ENCODE measurements at places on chromosomes 1 and 21.

DNA sequence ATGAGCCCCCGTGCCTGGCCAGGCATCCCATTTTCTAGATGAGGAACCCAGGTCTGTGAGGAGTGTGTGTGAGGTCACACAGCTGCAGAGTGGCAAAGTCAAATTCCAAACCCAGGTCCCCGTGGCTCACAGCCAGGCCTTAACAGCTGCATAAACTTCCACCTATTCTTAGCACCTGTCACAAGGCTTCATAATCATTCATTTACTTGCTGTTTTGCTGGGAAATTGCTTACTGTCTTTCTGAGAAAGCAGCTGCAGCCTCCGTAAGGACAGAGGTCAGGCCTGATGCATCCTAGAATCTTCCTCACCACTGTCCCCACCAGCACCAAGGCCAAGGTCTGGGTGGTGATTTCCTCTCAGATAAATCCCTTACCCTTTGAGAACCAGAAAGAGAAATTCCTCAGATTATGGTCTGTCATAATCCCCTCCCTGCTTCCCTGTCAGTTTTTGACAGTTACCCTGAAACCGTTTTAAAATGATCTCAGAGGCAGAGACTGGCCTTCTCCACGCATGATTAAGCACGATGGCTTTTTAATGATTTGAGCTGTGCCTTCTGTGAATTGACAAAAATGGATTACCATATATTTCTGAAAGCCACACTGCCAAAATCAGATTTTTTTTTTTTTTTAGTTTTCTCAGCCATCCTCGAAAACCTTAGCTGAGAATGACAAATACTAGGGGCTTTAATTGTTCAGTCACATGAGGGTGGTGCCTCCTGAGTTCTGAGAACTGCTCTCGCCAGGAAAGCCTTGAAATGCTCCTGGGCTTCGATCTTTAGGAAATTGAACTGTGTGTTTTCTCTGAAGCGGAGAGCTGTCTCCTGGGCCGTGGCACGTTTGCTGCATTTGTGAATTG lies 70.0 kb upstream of the SELENON start:
- DNase-seq, result no peak

DNA sequence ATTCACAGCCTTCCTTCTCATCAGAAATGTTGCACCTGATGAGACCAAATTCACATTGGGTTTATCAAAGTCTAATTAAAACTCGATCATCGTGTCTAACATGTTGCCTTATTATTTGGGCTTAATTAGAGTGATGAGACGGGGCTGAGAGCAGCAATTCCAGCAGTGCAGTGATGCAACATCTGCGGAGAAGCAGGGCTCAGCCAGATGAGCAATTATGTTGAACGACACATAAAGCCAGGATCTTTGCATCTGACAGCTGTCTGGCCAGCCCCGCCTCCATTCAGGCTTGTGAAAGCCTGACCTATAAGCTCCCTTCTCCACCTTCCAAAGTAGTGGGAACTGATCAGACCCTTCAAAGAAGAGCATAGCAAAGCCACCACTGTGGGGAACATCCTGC lies 109.8 kb downstream of the C1orf94 start:
- no peak for DNase-seq

DNA sequence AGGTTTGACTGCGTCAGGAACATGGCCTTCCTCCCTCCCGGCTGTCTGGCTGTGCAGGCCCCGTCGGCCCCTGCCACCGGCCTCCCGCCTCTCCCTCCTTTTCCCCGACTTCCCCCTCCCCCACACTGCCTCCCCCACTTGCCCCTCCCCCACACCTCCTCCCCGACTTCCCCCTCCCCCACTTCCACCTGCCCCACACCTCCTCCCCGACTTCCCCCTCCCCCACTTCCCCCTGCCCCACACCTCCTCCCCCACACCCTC lies 52.6 kb downstream of the SLC19A1 start:
- no peak for DNase-seq

DNA sequence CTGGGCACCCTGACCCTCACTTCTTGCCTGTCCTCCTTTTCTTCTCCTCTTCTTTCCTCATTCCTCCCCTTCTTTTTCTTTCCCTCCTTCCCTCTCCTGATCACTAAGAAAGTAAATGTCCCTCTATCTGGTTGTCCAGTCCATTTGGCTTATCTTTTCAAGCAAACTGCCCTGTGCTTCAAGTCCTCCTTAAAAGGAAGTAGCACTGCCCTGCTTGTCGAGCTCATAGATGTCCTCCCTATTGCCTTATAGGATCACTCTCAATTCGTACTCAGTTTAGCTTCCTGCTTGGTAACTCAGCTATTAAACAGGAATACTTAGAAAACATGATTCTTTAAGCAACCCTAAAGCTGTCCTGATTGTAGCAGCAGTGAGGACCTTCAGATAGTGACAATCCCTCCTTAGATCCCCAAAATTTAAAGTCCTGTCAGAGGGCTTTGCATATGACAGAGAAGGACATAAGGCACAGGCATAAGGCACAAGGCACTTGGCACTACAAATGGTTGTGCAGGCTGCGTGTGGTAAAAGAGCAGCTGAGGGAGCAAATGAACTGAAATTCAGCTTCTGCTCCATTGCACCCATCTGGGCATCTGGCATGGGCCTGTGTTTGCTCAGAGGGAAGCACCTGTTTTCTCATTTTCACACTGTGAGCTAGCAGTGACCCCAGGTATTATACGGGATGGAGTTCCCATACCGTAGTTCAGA lies 26.1 kb upstream of the SLAMF6 start:
- DNase-seq, result no peak

GRCh38 chr1:40897513-40897912 lies 35.4 kb upstream of the CITED4 start:
- no peak for DNase-seq

DNA sequence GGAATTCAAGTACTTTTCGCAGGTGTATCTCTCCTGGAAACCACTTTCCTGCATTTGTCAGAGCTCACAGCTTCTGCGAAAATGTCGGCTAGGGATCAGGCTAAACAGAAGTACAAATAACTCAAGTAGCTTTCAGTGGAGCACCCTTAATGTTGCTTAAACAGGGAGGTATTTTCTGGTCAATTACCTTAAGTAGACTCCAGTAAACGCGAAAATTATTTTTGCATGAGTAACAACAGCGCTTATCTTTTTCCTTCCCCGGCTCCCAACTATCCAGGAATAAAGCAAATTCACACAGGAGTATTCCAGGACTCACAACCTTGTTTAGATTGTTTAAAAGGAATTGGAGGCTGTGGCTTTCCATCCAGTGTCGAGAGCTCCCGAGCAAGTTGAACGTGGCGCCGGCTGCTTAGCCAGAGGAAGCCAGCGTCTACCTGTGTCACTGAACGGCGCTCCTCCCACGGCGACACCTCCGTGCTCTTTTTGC lies 7.3 kb upstream of the SIM2 start:
- DNase-seq, result no peak

DNA sequence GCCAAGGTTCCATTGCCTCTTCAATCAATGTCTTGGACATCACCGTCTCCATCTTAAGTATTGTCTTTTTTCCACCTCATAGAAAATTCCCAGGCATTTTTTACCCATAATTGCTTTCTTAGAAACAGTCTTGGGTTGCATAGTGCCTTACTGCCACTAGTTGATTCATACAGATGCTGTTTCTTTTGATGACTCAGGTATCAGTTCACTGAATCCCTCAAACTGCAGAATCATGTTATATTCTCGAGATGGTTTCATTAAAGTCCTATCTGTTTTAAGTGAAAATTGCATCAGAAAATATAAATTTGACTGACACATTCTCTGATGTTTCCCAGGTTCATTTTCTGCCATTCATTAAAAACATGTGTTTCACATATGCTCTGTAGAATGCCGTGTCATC lies 1489.1 kb downstream of the BRINP3 start:
- no peak for DNase-seq

DNA sequence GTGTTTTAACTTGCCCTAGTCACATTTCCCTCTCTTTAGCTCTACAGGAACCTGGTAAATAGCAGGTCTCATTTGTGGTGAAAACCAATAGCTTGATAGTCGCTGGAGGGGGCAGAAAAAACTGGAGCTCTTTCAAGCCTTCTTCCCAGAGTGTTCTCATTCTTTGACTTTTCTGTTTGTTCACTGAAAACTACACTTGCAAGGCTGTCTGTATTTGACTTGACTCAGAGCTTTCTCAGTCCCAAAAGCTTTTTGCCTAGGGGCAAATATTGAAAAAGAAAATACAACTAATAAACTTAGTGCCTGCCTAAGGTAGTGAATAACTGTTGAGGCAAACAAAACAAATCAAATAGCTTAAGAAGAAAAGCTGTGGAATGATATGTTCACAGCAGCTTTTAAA lies 217.1 kb upstream of the CHRM3 start:
- DNase-seq, result no peak

GRCh38 chr21:31354604-31355443 lies 10.8 kb upstream of the TIAM1 start:
- DNase-seq, result no peak

DNA sequence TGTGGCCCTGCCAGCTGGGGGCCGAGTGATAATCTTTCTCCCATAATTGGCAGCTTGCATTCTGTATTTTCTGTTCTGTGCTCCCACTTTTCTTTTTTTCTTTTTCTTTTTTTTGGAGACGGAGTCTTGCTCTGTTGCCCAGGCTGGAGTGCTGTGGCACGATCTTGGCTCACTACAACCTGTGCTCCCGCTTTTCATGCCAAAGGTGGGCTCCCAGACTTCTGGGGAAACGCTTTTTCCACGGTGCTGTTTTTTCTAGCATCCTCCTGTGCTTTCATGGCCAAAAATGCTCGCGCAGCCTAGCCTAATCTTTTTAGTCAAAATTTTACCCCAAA lies 585 bp upstream of the AHCTF1 start:
- DNase-seq, result no peak

- DNase-seq, result no peak
Observed at GRCh38 chr1:232891656-232892317, 58.6 kb upstream of the NTPCR start.

- peak; percentile 21 for DNase-seq
Observed at GRCh38 chr1:237759377-237759776, 131.3 kb downstream of the ZP4 start.

GRCh38 chr1:206563367-206564207 lies 48.7 kb downstream of the EIF2D start:
- DNase-seq, result no peak

DNA sequence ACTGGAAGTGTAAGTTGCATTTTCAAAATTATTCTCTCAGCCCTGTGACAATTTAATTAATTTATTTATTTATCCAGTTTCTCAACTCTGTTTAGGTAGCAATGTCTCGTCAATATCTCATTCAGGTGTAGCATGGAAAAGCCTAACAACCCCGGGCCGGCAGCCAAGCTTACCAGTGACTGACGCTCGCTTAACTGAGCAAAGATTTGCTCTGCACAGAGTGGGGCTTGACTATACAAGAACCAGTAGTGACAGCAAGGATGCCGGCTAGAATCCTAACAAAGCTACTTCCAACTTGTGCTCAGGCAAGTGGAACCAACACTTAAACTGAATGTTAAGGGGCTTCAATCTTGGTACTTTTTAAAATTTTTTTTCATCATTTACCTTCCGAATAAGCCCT lies 80.9 kb upstream of the ESRRG start:
- DNase-seq, result no peak

DNA sequence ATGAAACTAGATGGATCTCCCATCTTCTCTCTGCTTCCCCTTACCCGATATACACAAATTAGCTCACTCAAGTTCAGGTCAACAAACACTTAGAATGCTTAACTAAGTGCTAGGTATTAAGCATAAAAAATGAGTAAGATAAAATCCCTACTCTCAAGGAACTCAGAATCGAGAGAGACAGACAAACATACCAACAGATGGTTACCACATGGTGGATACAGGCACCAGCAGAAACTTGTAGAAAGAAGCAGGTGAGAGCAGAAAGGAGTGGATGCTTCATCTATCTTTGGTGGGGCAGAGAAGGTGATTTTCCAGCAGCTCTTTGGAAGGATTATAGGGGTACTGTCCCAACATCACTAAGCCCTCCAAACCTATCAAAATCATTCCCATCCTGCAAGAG lies 32.2 kb downstream of the C8B start:
- DNase-seq, result no peak
